ENCODE measurements at places on chromosomes 1 and 21.
A peak's percentile ranks its signal among the peaks of the same experiment; 100 is the strongest.

DNA sequence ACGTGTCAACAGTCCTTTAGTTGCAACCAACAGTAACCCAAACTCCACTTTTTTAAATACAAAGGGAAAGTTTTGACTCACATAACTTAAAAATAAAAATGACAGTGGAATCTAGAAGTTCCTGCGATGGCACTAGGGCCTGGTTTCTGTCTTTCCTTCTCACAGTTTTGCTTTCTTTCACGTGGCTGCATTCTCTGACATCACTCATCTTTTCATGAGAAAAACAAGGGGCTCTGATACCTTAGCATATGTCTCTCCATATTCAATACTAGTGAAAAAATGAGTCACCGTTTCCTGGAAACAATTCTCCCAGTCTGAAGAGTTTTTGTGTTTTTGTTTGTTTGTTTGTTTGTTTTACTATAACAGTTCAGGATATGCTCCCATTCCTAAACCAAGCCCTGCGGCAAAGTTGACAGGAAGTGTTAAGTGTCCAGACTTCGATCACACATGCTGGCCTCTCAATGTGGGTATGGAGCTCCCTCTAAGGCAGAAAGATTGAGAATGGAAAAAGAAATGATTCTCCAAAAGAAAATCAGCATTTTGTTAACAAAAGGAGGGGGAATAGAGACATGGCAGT is 483.3 kb downstream of the TTLL7 start:
- DNase-seq = no peak

GRCh38 chr1:245871915-245872314 is 635.2 kb downstream of the SMYD3 start:
- no peak for DNase-seq

DNA sequence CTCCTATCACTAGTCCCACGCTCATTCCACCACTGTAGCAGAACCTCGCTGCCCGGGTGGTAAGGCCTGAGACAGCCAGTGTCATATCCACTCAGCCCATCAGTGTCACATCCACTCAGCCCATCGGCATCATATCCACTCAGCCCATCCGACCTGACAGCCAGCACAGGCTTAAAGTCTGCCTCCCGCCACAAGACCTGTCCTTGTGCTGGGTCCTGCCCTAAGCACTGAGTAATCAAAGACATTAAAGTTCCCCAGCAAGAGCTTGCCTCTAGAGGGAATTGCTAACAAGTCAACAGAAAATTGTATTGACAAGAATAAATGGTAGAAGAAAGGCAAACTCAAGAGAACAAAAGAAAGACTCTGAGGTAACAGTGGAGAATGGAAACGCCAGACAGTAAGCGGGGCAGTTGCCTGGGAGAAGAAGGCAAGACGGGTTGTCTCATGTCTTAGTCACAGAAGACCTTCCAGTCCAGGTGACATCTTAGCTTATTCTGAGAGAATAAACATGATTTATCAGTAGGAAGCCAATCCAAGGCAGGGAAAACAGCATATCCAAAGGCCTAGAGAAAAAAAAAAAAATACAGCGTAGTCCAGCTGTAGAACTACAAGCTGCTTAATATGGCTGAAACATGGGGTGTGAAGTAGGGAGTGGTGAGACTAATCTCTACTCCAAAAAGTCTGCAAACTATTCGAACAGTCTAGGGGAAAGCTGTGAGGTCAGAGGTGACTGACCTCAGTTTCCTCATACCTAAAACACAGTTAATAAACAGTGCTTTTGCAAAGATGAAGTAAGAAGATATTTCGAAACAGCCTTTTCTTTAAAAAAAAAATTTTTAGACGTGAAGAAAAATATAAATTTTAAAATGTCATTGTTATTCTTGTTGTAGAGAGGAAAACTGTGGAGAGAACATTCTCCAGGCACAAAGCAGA is 1.1 kb downstream of the ITLN1 start:
- DNase-seq = no peak

- no peak for DNase-seq
These were observed 104.2 kb downstream of the ATP6V1G3 start for GRCh38 chr1:198436276-198436675.

GRCh38 chr1:243483071-243483771 is 227.4 kb downstream of the SDCCAG8 start:
- peak; percentile 86 for DNase-seq

GRCh38 chr1:178055779-178056471 is 38.0 kb upstream of the RASAL2 start:
- DNase-seq = no peak

GRCh38 chr1:20147846-20148570 is 8.9 kb downstream of the PLA2G2F start:
- peak; percentile 43 for DNase-seq

GRCh38 chr1:231163830-231164427 is 2.1 kb downstream of the TRIM67 start:
- DNase-seq = no peak

DNA sequence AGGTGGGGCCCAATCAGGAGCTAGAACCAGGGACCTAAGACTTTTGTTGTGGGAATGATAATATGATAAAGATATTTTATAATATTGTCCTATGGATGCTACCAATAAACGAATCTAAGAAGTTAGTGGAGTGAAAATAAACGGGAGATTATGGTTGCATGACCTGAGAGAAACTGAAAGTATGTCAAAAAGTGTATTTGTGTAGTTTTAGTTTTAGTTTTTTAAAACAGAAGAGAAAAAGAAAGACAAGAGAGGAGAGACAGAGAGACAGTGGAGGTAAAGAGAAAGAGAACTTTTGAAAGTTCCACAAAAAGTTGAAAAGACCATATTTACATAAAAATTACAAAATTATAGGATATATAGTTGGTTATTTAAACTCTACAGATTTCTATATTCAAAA is 64.1 kb upstream of the TMPRSS15 start:
- DNase-seq = no peak

- no peak for DNase-seq
These were observed 81.4 kb upstream of the GALNT2 start for GRCh38 chr1:229985613-229986010.

GRCh38 chr1:13722808-13723360 is 22.9 kb downstream of the PRDM2 start:
- no peak for DNase-seq

DNA sequence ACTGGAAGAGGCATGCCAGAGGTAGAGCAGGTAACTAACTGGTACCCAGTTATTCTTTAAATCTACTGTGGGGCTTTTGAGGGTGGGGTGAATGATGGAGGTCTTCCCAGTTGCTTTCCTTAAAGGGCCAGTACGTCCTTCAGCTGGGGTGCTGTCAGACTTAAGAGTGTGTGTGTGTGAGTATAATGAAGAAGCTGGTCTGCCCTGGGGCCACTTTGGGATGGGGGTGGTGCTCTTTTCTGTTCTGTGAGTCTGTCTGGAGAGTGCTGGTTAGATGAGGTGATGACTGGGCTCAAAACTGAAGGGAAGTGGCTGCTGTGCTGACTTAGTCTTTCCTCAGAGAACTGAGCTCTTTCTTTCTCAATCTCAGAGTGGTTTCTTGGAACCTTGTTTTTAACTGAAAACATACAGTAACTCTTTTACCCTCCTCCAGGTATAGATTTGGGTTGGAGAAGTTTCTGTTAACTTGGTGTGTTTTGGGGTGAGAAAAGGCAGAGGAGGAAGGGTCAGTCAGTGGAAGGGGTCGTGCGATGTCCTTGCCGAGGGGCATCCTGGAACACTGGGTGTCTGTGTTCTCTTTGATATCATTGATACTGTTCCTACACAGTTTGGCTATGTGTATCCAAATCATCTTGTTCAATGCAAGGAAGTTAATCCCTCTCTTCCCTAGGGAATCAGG is 746 bp downstream of the MACF1 start:
- no peak for DNase-seq

- no peak for DNase-seq
These were observed 7.7 kb upstream of the GIPC2 start for GRCh38 chr1:78038071-78038470.

DNA sequence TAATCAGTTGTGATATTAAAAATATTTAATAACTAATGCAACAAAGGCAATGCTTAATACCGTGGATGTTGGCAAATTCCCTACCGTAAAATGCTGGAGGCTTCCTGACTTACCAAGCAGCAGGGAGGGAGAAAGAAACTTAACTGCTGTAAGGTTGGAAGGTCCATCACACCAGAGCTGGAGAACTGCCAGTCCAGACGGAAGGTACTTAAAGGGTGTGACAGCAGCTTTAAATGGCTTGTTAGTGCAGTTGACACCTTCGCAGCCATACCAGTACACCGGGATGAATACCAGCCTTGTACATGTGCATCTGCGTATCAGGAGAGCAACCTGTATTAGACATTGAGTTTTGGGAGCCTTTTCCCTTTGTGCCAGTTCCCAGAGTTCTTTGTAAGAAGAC is 269.5 kb upstream of the NCAM2 start:
- no peak for DNase-seq

- DNase-seq = no peak
These were observed 1644.0 kb upstream of the B3GALT2 start for GRCh38 chr1:194830387-194830786.

GRCh38 chr21:41509145-41509496 is 1.2 kb upstream of the TMPRSS2 start:
- DNase-seq = no peak

DNA sequence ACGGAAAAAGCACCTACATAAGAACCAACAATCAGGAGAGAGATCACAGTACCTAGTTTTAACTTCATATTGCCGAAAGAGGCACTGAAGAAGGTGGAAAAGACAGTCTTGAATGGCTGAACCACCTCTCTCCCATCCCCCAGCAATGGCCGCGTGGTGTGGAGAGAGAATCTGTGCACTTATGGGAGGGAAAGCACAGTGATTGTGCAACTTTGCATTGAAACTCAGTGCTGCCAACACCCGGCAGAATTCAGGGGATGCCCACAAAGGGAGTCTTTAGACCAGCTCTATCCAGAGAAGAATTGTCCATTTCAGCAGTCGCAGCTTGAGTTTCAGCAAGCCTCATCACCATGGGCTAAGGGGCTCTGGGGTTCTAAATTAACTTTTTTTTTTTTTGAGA is 186.3 kb upstream of the USP25 start:
- no peak for DNase-seq

GRCh38 chr1:10979483-10979920 is 33.0 kb upstream of the TARDBP start:
- peak; percentile 32 for DNase-seq

GRCh38 chr1:201825245-201825644 is 3.7 kb upstream of the IPO9 start:
- DNase-seq = no peak

DNA sequence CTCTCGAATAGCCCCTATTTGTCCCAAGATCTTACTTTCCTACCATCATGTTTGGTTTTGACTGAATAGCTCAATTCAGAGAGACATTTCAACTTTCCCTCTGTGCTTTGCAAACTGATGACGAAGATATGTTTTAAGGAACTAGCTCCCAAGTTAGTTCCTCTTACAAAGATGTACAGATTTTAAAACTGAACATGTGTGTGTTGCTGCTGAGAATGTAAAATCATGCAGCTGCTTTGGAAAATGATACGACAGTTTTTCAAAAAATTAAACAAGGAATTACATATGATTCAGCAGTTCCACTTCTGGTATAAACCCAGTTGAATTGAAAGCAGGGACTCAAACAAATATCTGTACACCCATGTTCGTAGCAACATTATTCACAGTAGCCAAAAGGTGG is 33.6 kb downstream of the KIF26B start:
- no peak for DNase-seq

GRCh38 chr1:247849616-247850015 is 7.4 kb upstream of the TRIM58 start:
- no peak for DNase-seq

DNA sequence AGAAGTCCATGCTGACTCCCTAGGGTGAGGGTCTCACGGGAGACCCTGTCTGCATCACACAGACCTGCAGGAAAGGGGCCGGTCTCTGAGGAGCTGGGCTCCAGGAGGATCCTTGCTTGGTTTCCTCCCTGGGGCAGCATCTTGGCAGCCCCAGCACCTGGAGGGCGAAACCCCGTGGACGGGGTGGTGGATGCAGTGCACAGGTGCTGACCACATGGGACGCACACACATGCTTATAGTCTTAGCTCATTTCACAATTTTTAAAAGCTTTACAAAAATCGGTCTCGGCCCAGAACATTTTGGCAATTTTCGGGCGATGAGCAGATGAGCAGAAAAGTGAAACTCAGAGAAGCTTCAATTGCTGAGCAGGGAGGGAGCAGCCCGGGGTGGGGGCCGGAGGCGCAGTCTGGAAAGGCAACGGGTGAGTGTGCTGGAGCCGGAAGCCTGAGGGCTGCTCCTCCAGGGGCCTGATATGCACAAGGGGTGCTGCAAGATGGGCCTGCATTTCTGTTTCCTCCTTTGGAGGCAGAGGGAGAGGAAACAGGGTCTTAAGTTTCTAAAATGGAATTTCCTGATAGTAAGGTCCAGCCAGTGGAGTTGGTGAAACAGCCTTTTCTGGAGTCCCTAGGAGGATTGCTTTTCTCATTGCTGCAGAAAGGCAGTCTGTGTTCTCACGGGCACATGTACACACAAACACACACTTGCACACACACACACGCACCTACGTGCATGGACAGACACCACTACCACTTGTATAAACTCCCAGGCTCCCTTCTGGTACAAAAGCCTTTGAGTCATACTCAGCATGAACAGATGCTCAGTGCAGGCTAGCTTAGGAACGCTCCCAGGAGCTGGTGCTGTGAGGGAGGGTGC is 60.6 kb downstream of the SCCPDH start:
- no peak for DNase-seq

DNA sequence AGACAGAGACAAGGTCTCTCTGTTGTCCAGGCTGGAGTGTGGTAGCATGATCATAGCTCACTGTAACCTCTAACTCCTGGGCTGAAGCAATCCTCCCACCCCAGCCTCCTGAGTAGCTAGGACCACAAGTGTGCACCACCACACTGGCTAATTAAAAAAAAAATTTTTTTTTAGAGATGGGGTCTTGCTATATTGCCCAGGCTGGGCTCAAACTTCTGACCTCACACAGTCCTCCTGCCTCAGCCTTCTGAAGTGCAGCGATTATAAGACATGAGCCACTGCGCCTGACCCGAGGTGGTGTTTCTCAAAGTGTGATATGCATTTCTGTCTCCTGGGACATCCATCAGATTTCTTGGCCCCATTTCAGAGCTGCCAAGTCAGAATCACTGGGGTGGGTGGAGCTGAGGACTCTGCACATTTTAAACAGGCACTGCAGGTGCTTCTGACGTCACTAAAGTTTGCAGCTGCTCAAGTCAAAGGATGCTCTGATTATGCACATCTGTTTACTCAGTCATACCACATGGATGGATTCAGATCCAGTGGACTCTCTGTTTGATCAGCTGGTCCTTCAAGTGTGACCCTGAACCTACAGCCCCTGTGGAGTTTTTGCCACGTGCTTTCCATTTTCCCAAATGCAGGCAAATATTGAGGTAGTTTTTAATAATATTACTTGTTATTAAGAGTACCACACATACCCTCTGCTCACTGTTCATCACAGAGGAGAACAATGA is 21.4 kb downstream of the TGFB2 start:
- no peak for DNase-seq

DNA sequence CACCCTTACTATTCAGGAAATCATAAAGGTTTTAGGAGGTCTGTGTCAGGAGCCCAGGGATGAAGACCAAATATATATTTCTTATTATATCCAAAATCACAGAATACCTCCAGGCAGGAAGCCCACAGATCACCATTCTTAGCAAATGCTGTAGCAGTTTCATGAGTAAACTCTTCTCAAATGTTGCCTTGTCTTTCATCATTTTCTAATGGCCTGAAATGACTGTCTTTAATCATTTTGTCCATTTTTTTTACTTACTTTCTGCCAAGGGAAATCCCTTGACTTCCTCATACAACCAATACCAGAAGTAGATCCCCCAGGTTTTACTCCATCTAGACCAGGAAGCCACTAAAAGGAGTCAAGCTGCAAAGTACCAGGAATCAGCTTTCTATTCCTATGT is 32.4 kb downstream of the PSMG1 start:
- no peak for DNase-seq

Data from H7 (cell line).